ENCODE measurements at places on chromosomes 16 and 17.

DNA sequence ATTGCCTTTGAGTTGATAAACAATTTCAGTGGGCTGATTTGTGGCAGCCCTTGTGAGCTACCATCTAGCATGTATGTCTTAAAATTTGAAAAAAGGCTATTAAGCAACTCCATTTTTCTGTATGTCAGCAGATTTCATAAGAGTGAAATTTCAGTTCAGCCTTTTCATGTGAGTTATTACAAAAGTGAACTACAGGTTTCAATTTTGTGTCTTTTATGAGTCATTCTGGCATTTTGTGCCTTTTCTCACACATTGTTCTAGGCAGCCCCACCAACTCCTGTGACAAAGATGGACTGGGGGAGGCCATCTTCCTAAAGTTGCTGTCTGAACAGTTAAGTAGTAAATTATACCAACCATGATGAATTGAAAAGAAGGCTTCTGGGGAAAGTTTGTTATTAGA is 52.1 kb downstream of the USP10 start:
- DNase-seq = peak; percentile 28

DNA sequence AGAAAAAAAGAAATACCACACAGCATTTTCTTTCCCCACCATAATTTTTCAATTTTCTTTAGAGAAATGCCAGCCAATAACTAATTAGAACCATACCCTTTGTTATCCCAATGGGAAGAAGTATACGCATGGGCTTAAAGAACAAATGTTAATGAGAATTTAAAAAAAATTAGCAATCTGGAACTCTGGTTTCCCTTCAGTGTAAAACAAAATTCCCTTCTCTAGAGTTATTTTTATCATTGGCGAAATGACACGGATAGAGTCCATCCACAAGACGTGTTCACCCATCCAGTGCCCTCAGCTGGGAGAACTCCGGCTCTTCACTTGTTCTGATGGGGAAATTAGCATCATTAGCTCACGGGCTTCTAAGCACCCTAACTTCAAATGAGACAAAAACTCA is 3.3 kb downstream of the NXN start:
- no peak for DNase-seq

DNA sequence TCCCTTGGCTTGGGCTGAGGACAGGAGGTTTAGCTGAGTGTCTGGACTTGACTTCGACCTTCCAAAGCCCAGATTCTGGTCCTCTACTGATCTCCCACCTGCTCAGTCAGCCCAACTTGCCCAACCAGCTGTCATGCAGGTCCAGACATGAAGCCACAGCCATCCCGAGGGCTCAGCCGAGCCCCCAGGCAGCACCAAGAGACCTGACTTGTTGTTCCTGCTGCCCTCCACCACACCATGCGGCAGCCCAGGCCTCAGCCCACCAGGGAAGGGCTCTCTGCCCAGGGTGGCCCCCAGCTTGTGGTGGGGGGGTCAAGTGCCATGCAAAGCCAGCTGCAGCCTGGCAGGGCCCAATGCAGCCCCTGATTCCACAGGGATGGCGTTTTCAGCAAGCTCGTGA is 17.2 kb upstream of the CACNG4 start:
- DNase-seq = no peak

DNA sequence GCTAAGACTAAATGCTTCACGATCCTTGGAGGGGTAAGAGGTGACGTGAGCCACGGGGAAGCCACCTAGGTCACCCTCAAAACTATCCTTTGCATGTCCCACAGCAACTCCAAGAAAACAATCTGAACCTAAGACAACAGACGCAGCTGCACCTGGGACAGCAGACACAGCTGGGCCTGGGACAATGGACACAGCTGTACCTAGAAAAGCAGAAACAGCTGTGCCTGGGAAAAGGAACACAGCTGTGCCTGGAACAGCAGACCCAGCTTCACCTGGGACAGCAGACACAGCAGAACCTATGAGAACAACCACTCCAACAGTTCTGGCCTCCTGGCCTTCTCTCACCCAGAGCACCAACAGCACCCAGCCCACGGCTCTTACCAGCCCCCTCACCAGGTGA is 11.7 kb upstream of the CD300LD start:
- no peak for DNase-seq

- no peak for DNase-seq
Observed at GRCh38 chr17:3532106-3532858, 25.3 kb downstream of the TRPV3 start.

DNA sequence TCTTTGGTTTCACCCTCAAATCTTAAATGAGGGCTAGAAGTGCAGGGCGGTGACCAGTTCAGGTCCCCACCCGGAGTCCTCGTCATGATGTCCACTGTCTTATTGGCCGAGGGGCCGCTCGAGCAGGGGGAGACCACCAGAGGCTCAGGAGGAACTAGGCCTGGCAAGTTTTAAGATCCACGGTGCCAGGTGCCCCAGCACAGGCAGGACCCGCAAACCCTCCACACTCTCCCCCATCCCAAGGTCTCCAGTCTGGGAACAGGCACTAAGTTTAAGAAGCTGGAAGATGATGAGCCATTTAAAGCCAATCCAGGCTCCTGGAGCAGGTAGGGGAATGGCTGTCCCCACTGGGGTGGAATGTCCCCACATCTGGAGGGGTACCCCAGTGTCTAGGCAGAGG is 4.1 kb downstream of the DLX3 start:
- no peak for DNase-seq

- DNase-seq = no peak
Observed at GRCh38 chr16:3017344-3017743, 639 bp downstream of the CLDN6 start.

DNA sequence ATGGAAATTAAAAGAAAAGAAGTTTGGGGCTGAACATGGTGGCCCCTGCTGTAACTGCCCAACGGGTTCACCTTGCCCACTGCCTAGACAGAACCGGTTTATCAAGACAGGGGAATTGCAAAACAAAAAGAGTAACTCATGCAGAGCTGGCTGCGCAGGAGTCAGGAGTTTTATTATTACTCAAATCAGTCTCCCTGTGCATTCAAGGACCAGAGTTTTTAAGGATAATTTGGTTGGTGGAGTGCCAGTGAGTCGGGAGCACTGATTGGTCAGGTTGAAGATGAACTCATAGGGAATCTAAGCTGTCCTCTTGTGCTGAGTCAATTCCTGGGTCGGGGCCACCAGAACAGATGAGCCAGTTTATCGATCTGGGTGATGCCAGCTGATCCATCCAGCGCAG is 4.4 kb upstream of the SCPEP1 start:
- no peak for DNase-seq

DNA sequence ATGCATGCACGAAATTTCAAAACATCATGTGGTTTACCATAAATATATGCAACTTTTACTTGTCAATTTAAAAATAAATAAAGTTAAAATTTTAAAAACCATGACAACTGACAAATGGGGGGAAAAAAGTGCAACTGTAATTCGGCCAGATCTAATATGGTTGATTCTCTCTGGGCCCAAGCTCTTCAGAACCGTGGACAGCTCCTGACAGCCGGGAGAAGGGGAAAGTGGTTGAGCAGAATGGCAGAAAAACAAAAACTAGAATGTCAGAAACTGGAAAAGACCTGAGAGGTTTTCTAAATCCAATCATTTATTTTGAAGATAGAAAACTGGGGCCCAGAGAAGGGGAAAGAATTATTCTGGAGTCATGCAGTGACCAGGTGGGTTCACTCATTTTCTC is 126.6 kb downstream of the TMEM132E start:
- no peak for DNase-seq

GRCh38 chr17:4318596-4318995 is 47.9 kb downstream of the UBE2G1 start:
- DNase-seq = no peak

DNA sequence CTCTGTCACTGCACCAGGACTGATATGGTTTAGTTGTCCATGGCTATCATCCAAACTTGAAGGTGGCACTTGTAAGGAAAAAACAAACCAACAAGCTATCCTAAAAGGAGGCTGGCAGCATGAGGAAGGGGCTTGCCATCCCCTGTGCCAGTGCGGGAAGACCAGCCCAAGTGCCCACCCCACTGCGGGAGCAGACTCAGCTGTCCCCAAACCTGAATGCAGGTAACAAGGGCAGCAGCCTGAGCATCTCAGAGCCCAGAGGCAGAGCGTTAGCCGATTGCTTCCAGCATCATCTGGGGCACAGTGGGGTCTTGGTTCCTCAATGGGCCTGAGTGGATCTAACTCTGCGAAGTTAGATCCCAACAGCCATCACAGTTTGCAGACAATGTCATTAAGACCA is 29.2 kb upstream of the C16orf78 start:
- DNase-seq = no peak

GRCh38 chr16:65213866-65214595 is 92.2 kb upstream of the CDH11 start:
- DNase-seq = no peak

DNA sequence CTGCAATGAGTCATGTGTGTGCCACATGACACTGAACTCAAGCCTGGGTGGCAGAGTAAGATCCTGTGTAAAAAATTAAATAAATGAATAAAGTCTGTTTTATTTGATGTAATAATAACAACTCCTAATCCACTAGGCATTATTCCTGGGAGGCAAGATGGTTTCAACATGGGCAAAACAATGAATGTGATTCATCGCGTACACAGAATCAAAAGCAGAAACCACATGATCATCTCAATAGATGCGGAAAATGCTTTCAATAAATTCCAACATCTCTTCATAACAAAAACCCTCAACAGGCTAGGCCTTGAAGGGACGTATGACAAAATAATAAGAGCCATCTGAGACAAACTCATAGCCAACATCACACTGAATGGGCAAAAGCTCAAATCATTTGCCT is 195.4 kb downstream of the CDH11 start:
- no peak for DNase-seq

DNA sequence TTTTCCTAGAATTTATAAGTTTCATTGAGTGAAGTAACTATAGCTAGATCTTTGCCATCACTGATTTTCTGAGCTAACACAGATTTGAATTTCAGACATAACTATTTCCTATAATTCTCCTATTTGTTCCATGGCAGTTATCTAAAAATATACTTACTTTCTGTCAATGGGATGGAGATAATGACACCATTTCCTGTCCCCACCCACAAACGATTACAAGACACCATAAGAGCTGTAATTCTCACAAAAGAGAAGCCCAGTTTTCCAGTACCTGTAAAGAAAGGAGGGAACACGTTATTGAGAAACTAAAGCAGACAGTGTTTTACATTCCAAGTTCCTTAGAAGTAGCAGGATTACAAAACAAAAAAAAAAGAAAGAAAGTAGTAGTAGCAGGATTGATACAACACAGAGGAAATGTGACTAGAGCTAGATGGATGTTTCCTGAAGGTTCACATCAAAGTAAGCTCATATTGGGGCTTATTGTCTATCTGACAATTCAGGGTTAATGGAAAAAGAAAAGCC is 110.9 kb upstream of the TOB1 start:
- DNase-seq = no peak

DNA sequence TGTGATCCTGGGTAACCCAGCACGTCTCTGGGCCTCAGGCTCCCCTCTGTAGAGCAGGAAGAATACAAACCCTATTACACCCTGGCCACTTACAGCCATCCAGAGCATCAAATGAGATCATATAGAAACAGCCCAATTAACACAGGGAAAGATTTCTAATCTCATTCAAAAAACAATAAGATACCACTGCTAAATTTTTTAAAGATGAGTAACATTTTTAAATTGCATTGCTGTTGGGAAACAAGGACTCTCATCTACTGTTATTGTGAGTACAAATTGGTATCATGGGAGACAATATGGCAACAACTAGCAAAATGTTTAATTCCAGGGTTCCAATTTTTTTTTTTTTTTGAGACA is 41.1 kb downstream of the SRL start:
- no peak for DNase-seq

- no peak for DNase-seq
Observed at GRCh38 chr17:72370819-72371218, 250.0 kb downstream of the SOX9 start.

DNA sequence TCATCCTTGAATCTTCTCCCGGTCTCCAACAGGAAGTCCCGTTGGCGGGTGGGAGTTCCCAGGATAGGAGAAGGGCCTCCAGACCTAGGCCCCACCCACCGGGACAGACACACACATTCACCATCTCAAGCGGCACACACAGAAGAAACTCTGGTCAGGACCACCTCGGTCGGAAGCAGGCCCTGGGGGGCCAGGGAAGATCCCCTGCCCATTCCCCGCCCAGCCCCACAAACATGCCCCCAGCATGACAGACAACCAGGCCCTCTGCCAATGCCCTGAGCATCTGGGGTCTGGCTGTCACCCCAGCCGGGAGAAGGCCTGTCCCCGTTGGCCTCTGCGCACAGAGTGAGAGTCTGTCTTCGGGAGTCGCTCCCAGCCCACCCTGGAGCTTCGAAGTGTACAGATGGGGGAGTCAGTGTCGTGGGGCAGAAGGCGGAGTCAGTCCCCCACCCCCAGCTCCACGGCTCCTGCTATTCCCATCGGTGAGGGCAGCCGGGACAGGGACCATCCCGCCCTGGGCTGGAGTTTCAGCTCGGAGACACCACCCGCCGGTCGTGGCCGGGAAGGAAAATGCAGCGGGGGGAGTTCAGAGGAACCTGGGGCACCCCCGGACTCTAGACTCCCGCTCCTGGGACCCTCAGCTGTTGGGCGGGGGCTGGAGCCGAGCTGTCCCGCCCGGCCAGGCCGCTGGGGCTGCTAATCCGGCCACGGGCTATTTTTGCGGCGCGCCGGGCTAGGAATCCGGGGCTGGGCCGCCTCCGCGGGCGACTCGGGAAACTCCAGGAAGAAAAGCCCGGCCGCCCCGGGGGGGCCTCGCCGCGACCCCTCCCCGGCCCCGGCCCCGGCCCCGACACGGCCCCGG is 660 bp downstream of the RHBDF1 start:
- DNase-seq = no peak

DNA sequence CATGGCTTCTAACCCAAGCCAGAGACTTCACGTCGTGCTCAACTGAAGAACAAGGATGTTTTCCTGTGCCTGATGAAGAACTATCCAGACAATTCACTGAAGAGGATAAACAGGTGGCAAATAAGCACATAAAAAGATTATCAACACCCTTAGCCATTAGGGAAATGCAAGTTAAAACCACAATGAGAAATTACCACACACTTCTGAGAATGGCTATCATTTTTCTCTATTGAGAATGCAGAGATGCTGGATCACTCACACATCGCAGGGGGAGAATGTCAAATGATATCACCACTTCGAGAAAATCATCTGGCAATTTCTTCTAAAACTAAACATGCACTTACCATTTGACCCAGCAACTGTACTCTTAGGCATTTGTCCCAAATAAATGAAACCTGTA is 162.8 kb downstream of the IRX3 start:
- DNase-seq = no peak

GRCh38 chr16:67663151-67663876 is 2.6 kb downstream of the PARD6A start:
- no peak for DNase-seq

Measured in stimulated activated CD4-positive, alpha-beta T cell treated with anti-CD3 and anti-CD28 coated beads, Interleukin-2, amount 100 ng/mL, for 24 hours (primary cell).